SJSA1 (cell line): ENCODE measurements at places on chromosomes 7 and 10.
A peak's percentile ranks its signal among the peaks of the same experiment; 100 is the strongest.

- DNase-seq, result peak; percentile 3
These were observed 197.3 kb upstream of the PODXL start for GRCh38 chr7:131753620-131754222.

GRCh38 chr7:99497766-99498545 is 2.1 kb downstream of the ZNF394 start:
- no peak for DNase-seq

- DNase-seq, result no peak
These were observed 57.0 kb upstream of the MTPN start for GRCh38 chr7:136034132-136034531.

- peak; percentile 86 for DNase-seq
These were observed 369.6 kb downstream of the FRMD4A start for GRCh38 chr10:13961097-13961496.

GRCh38 chr10:112296908-112297331 is 13.7 kb downstream of the TECTB start:
- no peak for DNase-seq

DNA sequence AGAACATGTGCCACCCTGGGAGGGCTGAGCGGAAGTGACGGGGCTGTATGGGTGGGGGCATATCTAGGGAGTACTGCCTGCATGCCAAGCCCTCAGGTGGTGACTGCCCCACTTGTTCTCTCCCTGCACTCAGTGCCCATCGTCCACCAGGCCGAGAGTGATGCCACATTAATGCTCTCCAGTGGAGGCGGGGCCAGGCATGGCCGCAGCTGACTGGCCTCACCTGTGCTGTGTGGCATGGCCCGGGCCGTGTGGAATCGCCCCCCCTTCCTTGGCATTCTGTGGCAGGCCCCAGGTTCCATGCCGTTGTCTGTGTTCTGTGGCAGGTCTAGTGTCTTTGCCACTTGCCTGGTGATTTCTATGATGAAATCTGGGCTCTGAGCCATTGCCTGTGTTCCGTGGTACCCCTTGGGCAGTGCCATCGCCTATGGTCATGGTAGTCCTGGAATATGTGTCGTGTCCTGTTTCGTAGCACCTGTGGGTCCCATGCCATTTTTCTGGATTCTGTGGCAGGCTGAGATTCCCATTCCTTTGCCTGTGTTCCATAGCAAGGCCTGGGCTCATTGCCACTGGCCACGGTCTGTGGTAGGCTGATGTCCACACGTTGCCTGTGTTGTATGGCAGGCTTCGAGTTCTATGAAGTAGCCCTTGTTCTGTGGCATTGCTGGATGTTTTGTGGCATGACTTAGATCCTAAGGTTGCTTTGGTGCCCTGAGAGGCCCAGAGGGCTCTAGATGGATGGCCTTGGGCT is 8.9 kb downstream of the FLNC start:
- no peak for DNase-seq

GRCh38 chr7:96320442-96320841 is 1.5 kb downstream of the SLC25A13 start:
- DNase-seq, result no peak

- DNase-seq, result no peak
These were observed 181.5 kb upstream of the PLXNA4 start for GRCh38 chr7:132757783-132758182.

- no peak for DNase-seq
These were observed 12.6 kb upstream of the DYNC2I1 start for GRCh38 chr7:158843771-158844170.

DNA sequence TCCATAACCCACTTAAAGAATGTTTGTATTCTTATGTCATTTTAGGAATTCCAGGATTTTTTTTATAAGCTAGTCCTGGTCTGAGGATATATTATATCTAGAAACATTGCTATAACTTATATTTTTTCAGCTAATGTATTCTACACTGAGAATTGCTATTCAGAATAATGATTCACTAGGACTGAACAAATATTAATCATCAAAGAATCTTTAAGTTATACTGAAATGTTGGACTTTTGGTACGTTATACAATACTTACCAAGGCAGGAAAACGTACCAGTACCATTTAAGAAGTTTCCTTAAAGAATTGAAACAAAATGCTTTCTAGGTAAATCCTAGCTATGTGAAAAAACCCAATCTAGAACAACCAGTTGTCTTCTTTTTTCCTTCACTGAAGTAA is 18.4 kb downstream of the PTTG1IP2 start:
- no peak for DNase-seq

DNA sequence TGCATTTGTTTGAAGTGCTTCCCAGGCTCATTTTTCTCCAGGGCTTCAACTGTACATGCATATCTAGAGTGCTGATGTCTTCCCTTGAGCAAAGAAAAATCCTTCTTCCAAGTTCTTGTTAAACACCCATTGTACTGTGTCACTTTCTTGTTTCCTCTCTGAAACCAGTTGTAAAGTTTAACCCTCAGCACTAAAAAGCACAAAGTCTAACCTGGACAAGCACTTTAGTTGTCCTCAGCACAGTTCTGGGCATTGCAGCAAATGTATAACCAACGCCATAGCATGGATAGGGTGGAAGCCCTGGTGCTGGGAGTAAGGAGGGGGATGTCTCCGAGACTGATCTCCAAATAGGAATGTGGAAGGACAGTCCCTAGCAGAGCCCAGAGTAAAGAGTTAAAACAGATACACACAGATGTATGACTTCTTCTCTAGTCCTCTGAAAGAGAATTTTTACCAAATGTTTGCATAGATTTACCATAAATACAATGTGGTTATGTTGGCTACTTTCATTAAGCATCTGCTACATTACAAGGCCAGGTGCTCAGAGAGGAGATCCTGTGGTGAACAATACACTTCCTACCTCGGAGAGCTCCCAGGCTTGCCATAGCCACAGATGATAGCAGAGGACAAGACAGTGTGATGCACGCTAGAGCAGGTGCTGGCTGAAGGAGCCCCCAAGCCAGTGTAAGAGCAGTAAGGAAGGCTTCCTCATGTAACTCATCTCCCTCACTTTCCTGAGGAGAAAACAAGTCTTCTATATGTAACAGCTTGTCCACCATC is 57.0 kb downstream of the DNAJC12 start:
- no peak for DNase-seq

GRCh38 chr10:128539510-128540127 is 413.4 kb upstream of the MKI67 start:
- DNase-seq, result no peak

GRCh38 chr7:117997862-117998825 is 124.9 kb upstream of the CTTNBP2 start:
- peak; percentile 45 for DNase-seq

DNA sequence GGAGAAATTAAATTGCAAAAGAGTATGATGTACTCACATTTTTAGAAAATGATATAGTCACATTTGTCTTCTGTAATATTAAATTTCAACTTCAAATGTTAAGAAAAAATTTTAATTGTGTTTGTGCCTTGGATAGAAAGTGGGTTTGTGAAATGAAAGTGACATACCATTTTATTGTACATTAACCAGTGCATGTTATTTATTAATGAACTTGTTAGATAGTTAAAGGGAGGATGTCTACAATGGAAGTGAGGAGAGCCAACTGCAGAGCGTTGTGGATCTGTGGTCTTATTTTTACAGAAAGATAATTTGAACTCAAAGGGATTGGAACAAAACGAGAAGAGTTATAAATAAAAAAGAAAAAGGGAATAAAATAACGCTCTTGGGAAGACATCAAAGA is 291.7 kb downstream of the ARL4A start:
- no peak for DNase-seq

GRCh38 chr7:45118889-45119331 is 7.4 kb upstream of the TBRG4 start:
- DNase-seq, result no peak

GRCh38 chr10:34495938-34496337 is 319.2 kb downstream of the PARD3 start:
- DNase-seq, result no peak

DNA sequence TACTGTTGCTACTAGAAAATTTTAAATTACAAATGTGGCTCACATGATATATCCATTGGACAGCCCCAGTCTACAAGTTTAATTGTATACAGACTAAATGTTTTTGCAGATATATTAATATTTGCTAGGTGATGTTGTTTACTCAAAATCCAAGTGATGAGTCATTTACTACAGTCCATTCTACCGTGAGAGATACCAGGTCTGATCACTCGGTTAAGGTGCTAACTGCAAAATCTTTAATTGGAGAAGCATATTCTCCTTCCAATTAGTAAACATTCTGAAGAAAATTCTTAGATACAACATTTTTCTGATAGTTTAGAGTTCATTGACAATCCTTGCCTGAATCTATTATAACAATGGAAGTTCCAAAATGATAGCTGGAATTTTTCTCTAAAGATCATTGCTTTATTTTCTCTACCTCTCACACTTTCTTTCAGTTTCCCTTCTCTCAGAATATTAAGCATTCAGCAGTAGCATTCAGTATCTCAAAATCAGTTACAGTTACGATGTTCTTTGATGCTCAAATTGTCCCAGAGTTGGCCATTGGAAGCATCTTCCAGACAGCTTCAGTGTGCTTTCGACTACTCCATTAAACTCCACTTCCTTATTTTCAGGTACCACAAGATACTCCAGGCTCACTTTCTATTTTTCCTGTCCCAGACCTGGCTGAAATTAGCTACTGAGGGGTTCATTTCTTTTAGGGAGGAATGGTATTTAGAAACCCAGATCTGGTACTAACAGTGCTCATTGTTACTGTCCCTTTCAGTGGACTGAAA is 2.3 kb downstream of the ABCB1 start:
- no peak for DNase-seq

DNA sequence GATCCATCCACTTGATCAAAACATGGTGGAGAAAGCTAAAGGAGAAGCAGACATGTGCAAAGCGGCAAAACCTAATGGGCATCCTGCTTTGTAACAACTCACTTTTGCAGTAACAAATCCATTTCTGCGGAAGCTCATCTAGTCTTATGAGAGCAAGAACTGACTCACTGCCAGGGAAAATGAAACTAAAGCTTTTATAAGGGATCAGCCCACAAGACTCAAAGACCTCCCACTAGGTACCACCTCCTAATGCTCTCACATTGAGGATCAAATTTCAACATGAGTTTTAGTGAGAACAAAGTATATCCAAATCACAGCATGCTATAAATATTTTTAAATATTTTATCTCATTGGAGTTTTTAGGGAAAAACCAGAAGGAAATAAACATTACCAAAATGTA is 120.1 kb upstream of the GNAI1 start:
- DNase-seq, result no peak

DNA sequence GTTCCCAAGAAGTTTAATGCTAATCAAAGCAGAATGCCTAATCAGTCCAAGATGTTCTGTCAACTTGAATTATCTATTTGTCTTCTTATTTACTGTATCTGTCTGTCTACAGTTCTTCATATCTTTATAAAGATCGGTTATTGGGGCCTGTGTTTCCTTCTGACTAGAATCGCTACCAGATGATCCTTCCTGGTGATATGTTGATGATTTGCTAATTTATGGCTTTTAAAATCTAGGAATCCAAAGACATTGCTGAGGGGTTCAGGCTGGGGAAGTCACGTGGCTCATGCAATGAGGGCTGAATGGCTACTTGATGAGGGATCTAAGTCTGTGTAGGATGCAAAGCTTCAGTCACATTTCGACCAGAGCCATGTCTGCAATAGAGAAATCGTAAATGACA is 536.3 kb downstream of the KCNMA1 start:
- DNase-seq, result no peak

DNA sequence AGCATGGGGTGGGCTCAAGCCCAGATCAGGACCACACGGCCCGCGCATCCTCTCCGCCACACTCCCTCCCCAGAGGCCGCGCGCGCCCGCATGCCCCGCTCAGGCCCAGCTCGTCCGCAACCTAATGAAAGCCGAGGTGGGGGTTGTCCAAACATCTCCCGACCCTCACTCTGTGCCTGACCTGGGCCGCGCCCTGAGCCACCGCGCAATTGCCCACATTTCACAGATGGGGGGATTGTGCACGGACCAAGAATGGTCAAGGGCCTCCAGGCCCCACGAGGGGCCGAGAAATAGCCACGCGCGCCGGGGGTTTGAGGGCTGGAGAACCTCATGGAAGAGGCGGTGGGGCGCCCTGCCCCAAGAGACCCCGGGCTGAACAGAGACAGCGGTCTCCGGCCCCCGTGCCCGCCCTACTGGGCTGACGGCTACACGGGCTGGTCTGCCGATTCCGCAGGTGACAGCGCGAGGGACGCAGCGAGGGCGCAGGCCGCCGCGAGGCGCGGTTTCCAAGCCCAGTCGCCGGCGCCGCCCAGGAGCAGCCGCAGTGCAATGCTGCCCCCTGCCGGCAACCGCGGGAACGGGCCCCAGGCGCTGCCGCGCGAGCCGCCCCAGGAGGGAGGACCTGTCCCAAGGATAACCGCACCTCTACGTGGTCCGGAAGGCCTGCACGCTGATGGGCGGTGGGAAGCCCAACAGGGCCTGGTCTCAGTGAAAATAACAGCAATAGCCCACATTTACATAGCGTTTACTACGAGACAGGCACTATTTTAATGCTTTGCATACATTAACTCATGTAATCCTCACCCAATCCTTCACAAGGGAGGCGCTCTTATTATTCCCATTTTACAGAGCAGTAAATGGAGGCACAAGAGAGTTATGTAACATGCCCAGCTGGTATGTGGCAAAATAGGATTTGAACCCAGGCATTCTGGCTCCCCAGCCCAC is 10.5 kb upstream of the GRID1 start:
- peak; percentile 64 for DNase-seq

GRCh38 chr10:121091961-121092719 is 241.0 kb downstream of the WDR11 start:
- DNase-seq, result peak; percentile 22

DNA sequence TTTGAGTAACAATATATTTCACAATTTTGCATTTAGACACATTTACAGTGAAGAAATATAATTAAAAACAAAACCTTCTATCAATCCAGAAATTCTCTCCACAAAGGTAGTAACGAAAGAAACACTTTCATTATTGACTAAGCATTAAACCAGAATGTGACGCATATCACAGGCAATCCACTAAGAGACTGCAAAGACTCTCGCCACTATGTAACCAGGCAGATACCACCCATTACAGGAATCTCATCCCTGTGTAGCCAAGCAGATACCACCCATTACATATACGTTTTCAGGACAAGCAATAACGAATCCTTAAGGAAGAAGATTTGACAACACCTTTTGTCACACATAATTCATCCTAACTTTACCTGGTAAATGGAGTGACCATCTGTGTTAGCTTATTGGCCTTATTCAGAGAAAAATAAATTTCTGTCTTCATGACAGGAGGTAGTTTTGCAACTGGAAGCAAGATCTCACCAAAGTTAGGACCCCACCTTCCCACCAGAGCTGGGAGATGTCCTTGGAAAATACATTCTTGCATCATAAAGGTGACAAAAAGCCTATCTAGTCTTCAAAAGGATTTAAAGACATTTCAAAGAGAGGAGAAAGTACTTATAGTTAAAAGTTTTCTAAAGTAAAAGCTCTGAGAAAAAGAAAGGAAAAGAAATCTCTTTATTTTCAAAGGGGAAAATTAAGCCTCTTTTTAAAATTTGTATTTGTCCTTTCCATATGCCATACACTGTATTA is 30.8 kb downstream of the LRRC17 start:
- DNase-seq, result no peak

- no peak for DNase-seq
These were observed 764.9 kb upstream of the AUTS2 start for GRCh38 chr7:68833422-68833821.

GRCh38 chr10:131666091-131666490 is 234.7 kb upstream of the PPP2R2D start:
- no peak for DNase-seq
